Right ventricle myocardium superior (tissue), 1 donor: ENCODE measurements at places on chromosomes 3 and 15. TPM values are rescaled to one million over a fixed set of nuclear protein-coding genes. Genes with fewer than 3 reads are reported as not detected.

- no peak for DNase-seq
Observed at GRCh38 chr3:72892081-72892775, 4.4 kb downstream of the GXYLT2 start.

- no peak for DNase-seq
Observed at GRCh38 chr3:126996905-126997304, 14.0 kb downstream of the PLXNA1 start.

- DNase-seq = no peak
Observed at GRCh38 chr3:54963641-54964040, 35.8 kb upstream of the LRTM1 start.

Gene CLRN1
- total RNA-seq = not detected

Gene MYRIP
- total RNA-seq = 1.6 TPM

Gene GOLGA8O
- 1.5 TPM for total RNA-seq
